ENCODE measurements at places on chromosomes 7 and 10.

DNA sequence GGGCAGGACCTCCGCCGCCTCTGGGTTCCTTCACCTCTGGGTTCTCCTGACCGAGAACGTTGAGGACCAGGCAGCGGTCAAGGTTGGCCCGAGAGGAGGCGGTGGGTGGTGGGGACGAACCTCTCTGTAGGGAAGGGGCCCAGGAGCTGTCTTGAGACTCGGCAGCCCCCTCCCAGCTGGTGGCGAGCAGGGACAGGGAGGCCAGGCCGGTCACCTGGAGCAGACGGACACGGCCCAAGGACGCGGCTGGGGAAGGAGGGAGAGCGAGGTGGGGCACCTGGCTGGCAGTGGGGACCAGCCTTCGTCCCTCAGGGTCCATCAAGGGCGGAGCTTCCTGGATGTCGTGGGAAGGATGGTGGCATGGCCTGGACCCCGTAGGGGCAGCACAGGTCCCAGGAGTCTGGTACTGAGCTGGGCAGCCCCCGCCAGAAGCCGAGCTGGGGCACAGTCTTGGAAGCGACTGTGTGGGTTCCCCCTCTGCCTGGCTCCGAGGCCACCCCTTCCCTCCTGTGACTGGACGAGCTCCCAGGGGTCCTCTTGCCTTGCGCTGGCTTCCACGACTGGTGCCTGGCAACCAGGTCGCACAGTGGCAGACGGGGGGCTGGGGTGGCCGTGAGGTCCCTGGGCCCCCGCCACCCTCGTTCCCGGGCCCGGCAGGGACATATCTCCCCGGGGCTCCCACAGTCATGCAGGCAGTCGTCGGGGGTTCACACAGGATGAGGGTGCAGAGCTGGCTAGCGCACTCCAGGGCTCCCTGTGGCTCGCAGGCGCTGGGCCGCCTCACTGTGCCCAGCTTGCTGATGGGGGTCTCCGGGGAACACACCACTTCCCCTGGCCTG lies 89.9 kb downstream of the DNAJB6 start:
- no peak for DNase-seq

- no peak for DNase-seq
Measured at GRCh38 chr10:118968482-118968881, 61.0 kb upstream of the NANOS1 start.

DNA sequence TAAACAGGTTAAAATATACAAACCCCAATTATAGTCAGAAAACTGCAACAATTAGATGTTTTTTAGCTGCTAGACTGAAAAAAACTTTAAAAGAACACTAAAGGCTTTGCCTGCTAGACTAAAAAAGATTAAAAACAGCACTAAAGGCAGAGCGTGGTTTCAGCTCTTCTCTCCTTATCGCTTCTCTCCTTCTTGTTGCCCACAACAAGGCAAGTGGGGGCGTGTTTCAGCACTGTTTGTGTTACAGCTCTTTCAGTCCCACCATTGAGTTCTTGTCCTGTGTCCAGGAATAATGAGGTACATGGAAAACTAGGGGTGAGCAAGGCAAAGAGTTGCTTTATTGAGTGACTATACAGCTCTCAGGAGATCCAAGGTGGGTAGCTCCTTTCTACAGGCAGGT lies 112.3 kb downstream of the HPSE2 start:
- no peak for DNase-seq

- DNase-seq, result peak; percentile 12
Measured at GRCh38 chr10:108601851-108602250, 1321.5 kb downstream of the XPNPEP1 start.

- DNase-seq, result no peak
Measured at GRCh38 chr10:60717852-60718251, 60.4 kb upstream of the CDK1 start.

GRCh38 chr10:78755877-78756455 lies 312.8 kb upstream of the ZMIZ1 start:
- no peak for DNase-seq

DNA sequence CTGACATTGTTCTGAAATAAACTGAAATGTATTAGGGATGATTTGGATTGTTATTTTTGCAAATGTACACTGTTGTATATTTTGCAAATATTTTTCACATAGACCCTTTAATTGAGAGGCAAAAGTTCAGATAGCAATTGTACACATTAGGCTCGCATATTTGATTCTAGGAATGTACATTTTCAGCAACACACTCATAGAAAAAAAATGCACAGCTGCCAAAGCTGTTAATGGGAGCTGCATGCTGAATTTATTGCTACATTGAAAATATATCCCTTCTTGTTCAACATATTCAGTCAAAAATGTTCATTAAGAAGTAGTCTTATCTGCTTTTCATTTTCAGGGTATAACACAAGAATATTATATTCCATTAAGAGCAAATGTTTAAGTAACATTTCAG lies 512.9 kb downstream of the ATRNL1 start:
- DNase-seq, result peak; percentile 59

GRCh38 chr7:66125052-66125694 lies 10.5 kb downstream of the CRCP start:
- DNase-seq, result no peak

GRCh38 chr10:88958721-88959120 lies 6.1 kb upstream of the ACTA2 start:
- no peak for DNase-seq

DNA sequence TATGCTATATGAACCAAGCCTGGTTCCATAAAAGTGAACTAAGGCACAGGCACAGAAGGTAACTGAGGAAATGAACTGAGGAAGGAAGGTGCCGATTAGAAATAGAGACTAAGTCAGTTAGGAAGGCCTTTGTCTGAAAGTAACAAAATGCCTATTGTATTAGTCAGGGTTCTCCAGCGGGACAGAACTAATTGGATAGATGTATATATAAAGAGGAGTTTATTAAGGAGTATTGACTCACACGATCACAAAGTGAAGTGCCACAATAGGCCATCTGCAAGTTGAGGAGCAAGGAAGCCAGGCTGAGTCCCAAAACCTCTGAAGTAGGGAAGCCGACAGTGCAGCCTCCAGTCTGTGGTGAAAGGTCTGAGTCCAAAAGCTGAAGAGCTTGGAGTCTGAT lies 13.9 kb upstream of the PLXNA4 start:
- DNase-seq, result no peak

- no peak for DNase-seq
Measured at GRCh38 chr7:122914812-122915211, 28.6 kb upstream of the CADPS2 start.

DNA sequence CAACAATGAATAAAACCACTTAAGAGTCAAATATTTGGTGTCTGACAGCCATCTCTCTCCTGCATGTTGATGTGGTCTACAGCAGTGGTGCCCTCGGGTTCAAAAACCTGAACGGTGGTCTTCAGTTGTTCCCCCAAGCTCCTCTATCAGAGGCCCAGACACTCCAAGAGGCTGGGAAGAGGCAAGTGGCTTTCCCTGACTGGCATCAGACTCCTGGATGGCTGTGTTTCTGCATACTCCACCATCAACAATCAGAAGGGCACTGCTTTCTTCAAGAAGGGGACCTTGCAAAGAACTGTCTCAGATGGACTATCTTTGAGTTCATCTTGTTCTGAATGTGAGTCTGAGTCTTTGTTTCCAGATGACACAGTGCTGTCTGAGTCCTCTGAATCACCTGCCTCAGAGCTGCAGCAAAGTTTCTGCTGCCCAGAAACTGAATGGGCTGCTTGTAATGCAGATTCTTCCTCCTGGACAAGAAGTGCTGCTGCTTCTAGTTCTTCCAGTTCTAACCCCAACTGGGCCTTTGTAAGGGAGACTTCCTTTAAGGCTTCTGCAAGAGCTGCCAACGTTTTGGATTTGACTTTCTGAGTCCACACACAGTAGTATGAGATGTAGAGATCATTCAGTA lies 5.9 kb upstream of the SGMS1 start:
- DNase-seq, result no peak

DNA sequence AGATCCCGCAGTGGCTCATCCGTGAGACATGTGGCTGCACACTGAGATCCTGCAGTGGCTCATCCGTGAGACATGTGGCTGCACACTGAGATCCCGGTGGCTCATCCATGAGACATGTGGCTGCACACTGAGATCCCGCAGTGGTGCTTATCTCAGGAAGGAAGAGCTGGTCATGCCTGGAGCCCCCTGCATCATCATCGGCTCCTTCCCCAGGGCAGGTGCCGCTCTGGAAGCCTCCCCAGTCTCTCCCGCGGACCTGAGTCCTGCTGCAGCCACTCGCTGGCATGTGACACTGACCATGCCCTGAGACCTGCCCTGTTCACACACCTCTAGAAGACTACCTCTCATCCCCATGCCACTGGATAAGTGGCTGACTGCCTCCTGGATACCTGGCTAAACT lies 181.3 kb downstream of the PTPRN2 start:
- no peak for DNase-seq

- no peak for DNase-seq
Measured at GRCh38 chr7:101743995-101744360, 73.4 kb upstream of the CUX1 start.

GRCh38 chr7:7989616-7990440 lies 21.2 kb downstream of the GLCCI1 start:
- DNase-seq, result no peak

DNA sequence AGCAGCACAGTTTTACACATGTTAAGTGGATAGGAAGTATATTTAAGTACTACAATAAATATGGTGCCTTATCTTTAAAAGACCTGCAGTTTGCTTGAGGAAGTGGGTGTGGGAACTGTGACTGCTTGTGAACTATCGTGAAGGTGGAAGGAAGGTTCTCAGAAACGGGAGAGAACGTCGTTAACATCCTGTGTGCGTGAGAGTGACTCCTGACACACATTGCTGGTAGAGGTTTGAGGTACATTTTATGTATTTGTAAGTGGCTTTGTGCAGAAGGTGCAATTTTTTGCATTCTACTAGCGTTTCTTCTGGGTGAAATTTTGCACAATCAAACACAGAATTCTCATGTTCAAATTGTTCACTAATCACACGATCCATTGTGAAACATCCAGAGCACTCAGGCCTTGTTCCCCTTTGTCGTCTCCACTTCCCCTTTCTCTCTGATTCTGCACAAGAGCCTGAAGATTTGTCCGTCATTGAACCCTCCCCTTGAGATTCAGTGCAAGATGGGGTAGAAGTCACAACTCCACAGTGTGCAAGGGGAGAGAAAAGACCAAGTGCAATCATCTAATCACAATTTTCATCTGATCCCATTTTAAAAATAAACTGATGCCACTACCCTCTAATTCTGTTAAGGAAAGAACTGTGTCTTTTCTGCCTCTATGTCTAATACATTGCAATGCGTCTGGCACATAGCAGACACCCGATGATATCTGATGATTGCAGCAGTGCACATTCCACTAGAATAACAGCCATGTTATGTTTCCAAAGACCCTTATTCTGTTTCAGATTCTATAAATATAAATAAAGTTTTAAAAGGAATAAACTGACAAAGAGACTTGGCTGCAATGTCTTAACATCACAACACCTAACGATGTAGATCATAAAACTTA lies 279.9 kb downstream of the NEBL start:
- no peak for DNase-seq

DNA sequence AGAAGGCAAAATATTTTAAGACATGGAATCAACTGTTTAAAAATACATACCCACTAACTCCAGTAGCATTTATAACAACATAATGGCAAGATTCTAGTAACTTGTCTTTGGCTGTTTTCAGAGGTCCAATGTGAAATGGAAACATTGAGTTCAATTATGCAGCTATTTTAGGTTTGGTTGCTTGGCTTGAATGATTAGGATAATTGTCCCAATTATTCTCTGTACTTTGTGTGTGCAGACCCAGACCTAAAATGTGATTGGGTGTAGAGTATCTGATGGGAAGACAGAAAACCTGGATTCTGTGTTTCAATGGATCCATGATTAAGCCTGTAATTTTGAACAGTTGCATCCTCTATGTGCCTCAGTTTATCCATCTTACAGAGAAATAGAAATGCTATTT lies 392.7 kb upstream of the NFE2L3 start:
- DNase-seq, result no peak

DNA sequence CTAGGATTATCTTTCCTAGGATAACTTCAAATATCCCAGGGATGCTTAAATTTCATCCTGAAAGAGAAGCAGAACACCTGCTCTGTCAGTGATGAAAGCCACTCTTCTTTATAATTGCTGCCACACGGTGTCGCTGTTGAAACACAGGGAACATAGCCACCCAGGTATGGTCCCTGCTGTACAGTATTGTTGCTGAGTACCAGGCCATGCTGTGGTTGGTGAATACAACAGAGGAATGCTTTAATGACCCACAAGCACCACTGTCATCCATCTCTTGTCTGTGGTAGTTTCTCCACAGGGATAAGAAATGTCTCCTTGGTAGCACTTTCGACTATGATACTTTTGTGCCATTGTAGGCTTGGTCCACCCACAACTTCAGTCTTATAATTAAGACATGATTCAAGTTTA lies 70.6 kb upstream of the STARD3NL start:
- DNase-seq, result peak; percentile 82

DNA sequence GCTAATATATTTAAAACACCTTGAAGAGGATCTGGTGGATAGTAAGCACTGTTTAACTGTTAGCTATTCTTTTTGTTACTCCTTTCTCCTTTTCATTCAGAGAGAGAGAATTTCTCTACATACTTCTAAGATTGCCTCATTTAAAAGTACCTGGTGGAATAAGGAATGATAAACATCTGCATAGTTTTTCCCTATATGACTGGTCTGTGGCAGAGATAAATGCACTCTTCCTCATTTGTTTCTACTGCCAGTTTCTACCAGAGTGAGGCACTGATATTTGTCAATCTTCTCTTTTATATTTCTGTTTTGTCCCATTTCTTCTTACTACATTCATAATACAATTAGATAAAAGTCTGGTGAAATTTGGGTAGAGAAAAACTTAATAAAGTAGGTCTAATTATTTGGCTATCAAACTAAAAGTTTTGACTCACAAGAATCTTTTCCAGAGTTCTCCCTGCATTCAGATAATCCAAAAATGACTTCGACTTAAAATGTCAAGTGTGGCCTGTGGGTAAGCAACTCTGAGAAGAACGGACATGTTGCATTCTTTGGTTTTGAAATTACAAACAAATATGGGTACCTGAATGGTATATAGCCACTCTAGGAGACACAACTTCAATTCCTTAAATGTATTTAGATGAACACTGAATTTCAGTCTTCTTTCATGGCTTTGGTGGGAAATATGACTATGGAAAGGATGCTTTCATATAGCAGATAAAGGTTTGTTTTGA lies 38.8 kb downstream of the RNLS start:
- DNase-seq, result no peak

DNA sequence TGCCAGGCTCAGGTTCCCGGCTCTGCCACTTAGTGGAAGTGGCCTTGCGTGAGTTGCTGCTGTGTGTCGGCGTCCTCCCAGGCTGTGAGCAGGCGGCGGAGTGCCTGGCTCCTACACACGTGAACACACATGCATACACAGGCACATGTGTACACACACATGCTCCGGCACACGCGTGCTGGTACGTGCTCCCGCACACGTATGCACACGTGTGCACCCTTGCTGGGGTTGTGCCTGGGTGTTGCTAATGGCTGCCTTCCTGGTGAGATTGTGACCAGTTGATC lies 107.6 kb downstream of the INPP5A start:
- no peak for DNase-seq

GRCh38 chr7:107666790-107667189 lies 6.2 kb downstream of the SLC26A4 start:
- no peak for DNase-seq

GRCh38 chr10:34373211-34373610 lies 441.9 kb downstream of the PARD3 start:
- no peak for DNase-seq

GRCh38 chr7:38893061-38893460 lies 15.9 kb downstream of the VPS41 start:
- no peak for DNase-seq

GRCh38 chr7:155533827-155534690 lies 12.3 kb downstream of the CNPY1 start:
- DNase-seq, result peak; percentile 16

- no peak for DNase-seq
Measured at GRCh38 chr7:22952306-22953015, 61.5 kb downstream of the HYCC1 start.

- DNase-seq, result no peak
Measured at GRCh38 chr10:125076121-125076825, 84.1 kb downstream of the CTBP2 start.

Data from adipocyte (in vitro differentiated cells).